GM23338 (cell line): ENCODE measurements at places on chromosomes 4 and X. TPM values are rescaled to one million over a fixed set of nuclear protein-coding genes. Genes with fewer than 3 reads are reported as not detected.

The HPSE gene
- total RNA-seq, result 2.9 and 3.0 TPM in 2 replicates

The SH3D19 gene
- 51.6 and 57.4 TPM in 2 replicates for total RNA-seq

The KIAA1210 gene
- total RNA-seq, result not detected in 2 replicates

DNA sequence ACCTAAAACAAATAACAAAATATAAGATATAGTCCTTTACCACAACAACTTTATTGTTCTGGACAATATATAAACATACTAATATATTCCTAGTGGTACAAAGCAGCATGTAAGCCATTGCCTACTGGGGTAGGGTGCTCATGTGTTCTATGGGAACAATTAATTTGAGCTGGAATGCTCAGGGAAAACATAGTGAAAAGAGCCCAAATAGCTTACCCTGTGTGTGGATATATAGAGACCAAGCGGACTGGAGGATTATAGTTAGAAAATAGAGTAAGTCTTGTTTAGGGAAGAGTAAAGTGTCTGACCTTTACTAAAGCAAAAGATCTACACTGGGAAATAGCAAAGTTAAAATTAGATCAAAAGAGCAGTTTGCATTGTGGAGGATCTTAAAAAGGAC, 64.8 kb downstream of the MAD2L1 start:
- no peak for DNase-seq

The SSR4 gene
- 107 and 168 TPM in 2 replicates for total RNA-seq

GRCh38 chrX:133649651-133650050, 234.4 kb upstream of the GPC4 start:
- peak; percentile 79 for DNase-seq

The NLRP2B gene
- not detected in 2 replicates for total RNA-seq

The PAGE4 gene
- total RNA-seq, result not detected in 2 replicates

DNA sequence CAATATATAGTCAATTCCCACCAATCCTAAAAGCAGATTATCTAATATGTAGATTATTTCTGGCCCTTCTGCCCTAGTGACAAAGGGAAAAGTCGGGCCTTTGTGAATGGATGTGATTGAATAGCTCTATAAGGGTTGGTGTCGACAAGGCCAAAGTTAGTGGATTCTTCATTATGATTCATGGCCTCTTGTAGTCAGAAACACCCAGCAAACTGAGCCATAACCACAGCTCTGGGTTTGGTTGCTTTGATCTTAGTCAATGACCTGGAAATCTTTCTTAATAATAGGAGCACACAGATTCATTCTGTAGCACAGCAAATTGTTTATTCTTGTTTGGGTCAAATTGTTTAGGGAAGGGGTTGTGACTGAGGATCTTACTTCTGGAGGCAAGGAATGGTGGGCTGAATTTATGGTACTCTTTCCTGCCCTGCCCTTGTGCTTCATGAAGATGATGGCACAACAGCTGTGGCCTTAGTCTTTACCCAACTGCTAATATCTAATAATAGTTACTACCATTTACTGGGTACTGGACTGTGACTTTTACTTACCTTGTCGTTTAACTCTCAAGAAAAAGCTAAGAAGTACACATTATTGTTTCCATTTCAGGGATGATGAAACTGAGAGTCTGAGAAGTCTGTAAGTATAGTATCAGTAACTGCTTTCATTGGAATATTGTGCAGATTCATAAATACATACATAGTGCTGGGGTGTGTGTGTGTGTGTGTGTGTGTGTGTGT, 74.0 kb downstream of the AFF2 start:
- DNase-seq, result no peak

The SOWAHB gene
- total RNA-seq, result 1.1 and 2.8 TPM in 2 replicates

The FGFBP2 gene
- total RNA-seq, result 0.56 and 0.93 TPM in 2 replicates

The FABP2 gene
- total RNA-seq, result not detected in 2 replicates

The BBS7 gene
- 14.8 and 15.9 TPM in 2 replicates for total RNA-seq

The CCDC110 gene
- 0.97 and 5.4 TPM in 2 replicates for total RNA-seq

The GJB1 gene
- total RNA-seq, result 0.14 TPM in 1 of 2 replicates, not detected in the other

The TNMD gene
- 4.4 and 4.6 TPM in 2 replicates for total RNA-seq

The CLNK gene
- total RNA-seq, result not detected in 2 replicates

DNA sequence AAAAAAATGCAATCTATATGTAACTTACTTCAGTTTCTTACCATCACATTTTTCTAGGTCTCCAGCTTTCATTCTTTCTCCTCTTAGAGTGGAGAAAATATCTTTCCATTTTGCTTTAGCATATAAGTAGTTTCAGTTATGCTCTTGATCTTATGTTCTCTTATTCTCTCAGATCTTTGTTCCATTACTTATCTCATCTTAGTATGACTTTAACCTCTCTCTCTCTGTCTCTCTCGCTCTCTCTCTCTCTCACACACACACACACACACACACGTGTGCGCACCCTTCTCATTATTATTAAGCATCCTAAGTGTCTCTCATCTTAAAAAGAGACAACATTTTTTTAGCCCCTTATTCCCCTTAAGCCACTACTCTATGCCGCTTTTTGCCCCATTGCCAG, 92.8 kb downstream of the FAAH2 start:
- no peak for DNase-seq

DNA sequence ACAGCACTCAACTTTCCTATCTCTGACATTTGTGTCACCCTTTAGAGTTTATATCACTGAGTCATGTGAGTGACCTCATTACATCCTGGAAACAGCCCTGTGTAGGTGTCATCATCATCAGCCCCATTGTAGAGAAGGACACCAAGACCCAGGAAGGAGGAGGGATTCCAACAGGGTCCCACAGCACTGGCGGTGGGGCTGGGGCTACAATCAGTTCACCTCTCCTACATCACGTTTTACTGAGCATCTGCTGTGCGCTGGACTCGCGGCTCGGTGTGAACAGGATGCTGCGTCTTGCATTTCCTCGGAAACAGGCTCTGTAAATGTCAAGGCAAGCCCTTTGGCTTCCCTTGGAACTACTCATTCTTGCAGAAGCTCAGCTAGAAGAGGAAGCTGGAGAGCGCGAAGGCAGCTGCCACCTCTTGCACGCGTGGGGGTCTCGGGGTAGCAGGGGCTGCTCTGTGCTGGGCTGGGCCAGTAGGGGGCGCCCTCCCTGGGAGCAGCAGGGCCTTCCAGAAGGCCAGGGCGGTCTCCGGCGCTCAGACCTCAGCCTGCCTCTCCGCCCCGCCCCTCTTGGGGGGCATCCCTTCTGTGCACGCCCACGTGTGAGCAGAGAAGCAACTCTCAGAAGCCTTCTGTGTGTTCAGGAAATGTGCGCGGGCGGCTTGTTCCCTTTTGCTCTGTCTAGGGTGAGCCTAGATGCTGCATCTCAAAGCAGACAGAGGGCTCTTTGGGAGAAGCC, 29.0 kb downstream of the REELD1 start:
- DNase-seq, result peak; percentile 76

The GPC3 gene
- 60.1 and 61.2 TPM in 2 replicates for total RNA-seq

DNA sequence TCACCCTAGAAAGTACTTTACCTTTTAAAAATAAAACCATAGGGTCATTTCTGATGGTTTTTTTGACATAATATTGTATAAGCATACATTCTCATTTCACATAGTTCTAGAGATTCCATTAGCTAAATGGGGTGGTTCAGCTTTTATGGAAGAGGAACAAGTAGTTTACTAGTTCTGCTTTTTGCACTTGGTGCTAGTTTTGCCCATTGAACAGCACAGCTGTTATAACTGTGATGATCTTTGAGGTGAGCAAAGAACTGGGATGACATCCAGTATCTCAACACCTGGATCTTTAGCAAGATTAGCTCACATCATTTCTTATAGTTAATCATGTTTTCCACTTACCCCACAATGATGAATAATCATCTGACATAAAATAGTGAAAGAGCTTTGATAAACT, 40.9 kb downstream of the MOB1B start:
- DNase-seq, result no peak

DNA sequence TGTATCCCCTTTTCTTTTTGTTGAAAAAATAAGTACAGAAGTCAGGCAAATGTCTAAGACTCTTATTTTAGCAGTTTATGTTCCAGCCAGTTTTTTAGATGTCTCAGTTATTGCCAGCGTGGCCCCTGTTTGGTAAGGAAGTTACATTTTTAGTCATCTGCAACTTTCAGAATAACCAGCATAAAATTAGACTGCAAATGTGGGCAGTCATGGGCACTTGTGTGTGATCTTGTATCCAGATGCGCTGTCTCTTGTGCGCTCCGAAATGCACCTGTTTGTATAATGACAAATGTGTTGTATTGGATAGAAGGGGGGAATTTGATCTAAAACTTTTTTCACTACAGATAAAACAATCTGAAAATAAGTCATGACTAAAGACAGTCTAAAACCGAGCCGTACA, 44.3 kb upstream of the CLCN4 start:
- DNase-seq, result no peak

DNA sequence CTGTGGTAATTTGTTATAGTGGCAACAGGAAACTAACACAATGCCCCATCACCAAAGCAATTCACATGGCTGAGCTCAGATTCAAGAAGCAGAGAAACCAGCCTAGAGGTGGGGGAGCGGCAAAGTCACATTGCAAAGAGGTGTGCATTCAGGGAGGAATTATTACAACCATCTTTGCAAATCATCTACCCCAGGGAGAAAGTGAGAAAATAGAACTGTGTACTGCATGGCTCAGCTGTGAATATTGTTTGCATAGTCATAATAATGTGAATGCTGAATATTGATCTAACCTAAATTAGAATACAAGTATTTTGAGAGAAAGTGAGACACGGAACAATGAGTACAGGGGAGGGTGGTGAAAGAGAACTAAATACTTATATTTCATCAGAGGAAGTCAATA, 387.9 kb downstream of the BCOR start:
- no peak for DNase-seq

The CXCL10 gene
- total RNA-seq, result not detected in 2 replicates

The RHOXF1 gene
- 0.31 TPM in 1 of 2 replicates, not detected in the other for total RNA-seq

The SMIM43 gene
- total RNA-seq, result 0.56 TPM in 1 of 2 replicates, not detected in the other

GRCh38 chr4:123110147-123110546, 187.8 kb upstream of the NUDT6 start:
- no peak for DNase-seq

The CNGA1 gene
- 2.0 and 3.3 TPM in 2 replicates for total RNA-seq

The PRDM5 gene
- 31.8 and 40.4 TPM in 2 replicates for total RNA-seq

DNA sequence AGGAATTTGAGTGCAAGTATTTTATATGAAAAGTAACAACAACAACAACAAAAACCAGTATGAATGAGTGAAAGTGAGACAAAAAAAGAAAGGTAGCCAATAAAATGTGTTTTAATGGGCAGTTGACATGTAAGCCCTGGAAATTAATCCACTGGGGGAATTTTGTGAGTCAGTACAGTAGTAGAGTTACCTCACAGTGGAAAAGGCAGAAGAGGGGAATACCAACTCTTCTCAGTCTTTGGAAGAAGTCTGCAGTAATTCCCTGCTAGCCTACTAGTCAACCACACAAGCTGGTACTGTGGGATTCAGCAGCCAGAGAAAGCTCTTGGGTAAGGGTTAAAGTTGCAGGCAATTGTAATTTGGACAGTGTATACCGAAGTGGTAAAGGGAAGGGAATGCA, 76.3 kb upstream of the IL15 start:
- no peak for DNase-seq

- peak; percentile 92 for DNase-seq
Measured at GRCh38 chr4:76087007-76087769, 12.7 kb downstream of the ART3 start.

DNA sequence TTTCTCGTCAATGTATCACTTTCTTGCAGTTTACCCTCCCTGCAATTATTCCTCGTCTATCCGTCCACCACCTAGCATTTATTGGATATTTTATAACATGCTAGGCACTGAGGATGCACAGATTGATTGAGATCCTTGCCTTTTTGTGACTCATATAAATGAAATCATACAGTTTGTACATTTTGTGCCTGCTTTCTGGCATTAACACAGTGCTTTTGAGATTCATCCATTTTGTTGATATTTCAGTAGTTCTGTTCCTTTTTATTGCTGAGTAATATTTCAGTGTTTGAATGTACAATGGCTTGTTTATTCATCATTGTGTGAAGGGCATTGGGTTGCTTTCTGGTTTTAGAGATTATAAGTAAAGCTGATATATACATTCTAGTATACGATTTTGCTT, 841 bp downstream of the TBC1D19 start:
- DNase-seq, result no peak

The ARFIP1 gene
- 42.8 and 49.6 TPM in 2 replicates for total RNA-seq

- DNase-seq, result no peak
Measured at GRCh38 chr4:100738196-100739165, 220.7 kb upstream of the EMCN start.

GRCh38 chr4:98688411-98689290, 30.2 kb upstream of the TSPAN5 start:
- no peak for DNase-seq

The PASD1 gene
- 0.24 TPM in 1 of 2 replicates, not detected in the other for total RNA-seq

DNA sequence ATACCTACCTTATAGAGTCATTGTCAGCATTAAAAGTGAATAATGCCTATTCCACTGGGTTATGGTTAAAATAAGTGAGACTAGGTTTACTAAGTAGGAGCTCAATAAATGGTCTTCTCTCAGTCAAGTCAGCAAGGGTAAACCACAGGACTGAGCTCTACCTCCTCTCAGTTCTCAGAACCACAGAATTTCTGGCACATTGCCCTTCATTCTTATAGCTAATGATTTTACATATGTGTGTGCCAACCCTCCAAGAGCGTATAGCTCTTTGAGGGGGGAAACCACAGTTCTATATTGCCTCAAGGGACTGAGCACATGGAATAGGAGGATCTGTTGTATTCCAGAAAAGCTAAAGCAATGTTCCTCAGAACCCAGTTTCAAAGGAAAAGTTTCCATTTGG, 124.8 kb downstream of the ATG4A start:
- DNase-seq, result no peak

The GAGE12H gene
- total RNA-seq, result not detected in 2 replicates

The CENPVL3 gene
- 3.2 and 4.8 TPM in 2 replicates for total RNA-seq

DNA sequence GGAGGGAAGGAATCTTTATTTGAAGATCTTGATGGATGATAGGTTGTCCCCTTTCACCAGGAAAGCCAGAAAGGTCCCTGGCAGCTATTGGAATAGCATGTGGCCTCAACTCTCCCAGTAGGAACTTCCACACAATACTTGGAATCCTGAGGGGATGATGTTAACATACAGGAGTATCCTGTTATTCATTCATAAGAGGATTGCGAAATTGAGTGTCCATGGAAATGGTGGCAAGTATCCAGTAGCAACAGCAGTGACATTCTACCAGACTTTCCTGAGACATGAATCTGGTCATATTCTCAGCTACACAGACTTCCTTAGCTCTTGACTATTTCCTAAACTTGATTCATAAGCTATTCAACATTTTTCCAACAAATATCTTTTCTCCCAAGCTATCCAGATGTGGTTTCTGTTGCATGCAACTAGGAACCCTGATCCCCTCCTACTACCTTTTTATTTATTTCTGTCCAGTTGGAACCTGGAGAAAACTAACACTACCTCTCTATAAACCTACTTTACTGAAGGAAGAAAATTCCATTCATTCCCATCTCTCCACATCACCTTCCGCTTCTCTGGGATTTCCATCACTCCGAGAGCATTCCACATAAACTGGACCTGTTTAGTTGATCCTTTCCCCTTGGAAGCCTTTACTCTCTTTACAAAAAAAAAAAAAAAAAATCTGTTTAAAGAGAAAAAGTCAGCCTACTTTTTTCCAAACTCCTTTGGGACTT, 101.8 kb downstream of the ANXA5 start:
- no peak for DNase-seq

The SULT1B1 gene
- not detected in 2 replicates for total RNA-seq

- no peak for DNase-seq
Measured at GRCh38 chr4:158420782-158421181, 100.9 kb upstream of the RXFP1 start.
